ENCODE measurements at places on chromosomes 5 and 9.

DNA sequence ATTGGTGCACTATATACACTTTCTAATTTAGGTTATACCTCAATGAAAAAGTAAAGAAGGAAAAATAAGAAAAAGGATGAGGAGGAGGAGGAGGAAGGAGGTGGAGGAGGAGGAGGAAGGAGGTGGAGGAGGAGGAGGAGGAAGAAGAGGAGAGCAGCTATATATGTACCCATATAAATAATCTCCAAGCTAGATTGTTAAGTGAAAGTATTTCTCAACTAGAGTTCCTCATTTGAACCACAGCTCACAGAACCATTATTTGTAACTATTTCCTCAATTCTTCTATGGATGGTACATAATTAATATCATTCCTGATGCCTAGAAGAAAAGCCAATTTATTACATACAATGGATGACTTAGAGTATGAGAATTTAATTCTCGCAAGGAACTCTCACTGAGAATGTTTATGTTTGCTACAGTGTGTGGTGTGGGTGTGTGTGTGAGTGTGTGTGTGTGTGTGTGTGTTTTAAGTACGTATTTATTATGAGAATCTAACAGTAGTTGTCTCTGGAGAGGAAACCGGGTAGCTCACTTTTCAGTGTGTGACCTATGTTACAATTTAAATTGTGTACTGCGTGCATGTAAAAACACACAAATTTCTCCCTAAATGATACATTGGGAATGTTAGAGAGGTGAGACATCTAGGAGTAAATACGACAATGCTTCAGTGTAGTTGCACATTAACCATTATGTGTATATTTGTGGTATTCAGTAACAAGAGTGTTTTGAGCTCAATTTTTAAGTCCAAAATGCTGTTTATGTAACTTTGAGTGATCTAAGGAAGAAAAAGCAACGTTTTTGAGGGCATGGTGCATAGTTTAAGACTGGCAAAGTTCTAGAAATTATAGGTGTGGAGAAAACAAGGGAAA, 20.2 kb upstream of the NREP start:
- no peak overlapping the region for H3K4me3 ChIP-seq
- H3K27ac ChIP-seq, result no peak overlapping the region
- peaks cover 17% of the 10 kb centered on the region for H3K27me3 ChIP-seq
- no peak for DNase-seq
- no peaks in the 10 kb centered on the region for H3K36me3 ChIP-seq
- H3K4me1 ChIP-seq, result no peaks in the 10 kb centered on the region

DNA sequence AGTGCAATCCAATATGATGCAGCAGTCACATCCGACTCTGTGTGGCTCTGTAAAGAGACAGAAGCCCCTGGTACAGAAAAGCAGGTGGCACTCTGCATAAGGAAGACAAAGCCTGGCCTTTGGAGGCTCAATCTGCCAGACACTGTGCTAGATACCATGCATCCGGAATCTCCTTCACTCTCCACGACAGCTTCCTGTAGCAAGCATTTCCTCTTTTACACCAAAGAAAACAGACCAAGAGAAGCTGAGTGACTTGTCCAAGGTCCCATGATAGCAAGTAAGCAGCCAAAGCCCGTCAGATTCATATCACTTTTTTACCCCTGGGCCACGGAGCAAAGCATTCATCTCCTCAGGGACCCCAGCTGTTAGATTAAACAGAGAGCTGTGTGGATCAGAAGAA, 64.2 kb upstream of the SMIM23 start:
- no peak overlapping the region for H3K27ac ChIP-seq
- H3K4me3 ChIP-seq, result no peak overlapping the region
- no peaks in the 10 kb centered on the region for H3K36me3 ChIP-seq
- no peak for DNase-seq

- no peaks in the 10 kb centered on the region for H3K36me3 ChIP-seq
- no peak overlapping the region for H3K27ac ChIP-seq
- no peaks in the 10 kb centered on the region for H3K4me1 ChIP-seq
- no peaks in the 10 kb centered on the region for H3K27me3 ChIP-seq
- no peak overlapping the region for H3K4me3 ChIP-seq
Observed at GRCh38 chr9:118929287-118929686, 439.9 kb downstream of the BRINP1 start.

GRCh38 chr5:10201223-10201868, 48.3 kb downstream of the ATPSCKMT start:
- H3K4me3 ChIP-seq, result no peak overlapping the region
- no peaks in the 10 kb centered on the region for H3K27me3 ChIP-seq
- H3K36me3 ChIP-seq, result peaks cover 2% of the 10 kb centered on the region
- no peak for DNase-seq
- H3K4me1 ChIP-seq, result no peaks in the 10 kb centered on the region

DNA sequence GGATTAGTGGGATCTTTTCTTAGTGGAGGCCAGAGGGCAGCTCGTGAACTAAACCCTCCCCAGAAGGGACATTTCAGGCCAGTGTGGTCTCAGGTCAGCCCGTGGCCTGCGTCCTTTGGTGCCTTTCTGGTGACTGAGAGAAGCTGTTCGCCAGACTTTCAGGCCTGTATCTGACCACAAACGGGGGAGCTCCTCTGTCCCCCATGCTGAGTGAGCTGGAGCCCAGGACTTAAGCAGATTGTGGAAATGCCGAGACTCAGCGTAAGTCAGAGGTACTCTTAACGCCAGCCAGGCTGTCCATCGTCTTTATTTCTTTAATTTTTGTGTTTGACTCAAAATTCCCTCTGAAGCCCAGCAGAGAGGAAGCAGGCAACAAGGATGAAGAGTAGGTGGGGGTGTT, 54.8 kb upstream of the NCS1 start:
- H3K4me3 ChIP-seq, result no peak overlapping the region
- H3K27ac ChIP-seq, result peak overlapping the region; percentile 43
- DNase-seq, result no peak
- H3K27me3 ChIP-seq, result no peaks in the 10 kb centered on the region

DNA sequence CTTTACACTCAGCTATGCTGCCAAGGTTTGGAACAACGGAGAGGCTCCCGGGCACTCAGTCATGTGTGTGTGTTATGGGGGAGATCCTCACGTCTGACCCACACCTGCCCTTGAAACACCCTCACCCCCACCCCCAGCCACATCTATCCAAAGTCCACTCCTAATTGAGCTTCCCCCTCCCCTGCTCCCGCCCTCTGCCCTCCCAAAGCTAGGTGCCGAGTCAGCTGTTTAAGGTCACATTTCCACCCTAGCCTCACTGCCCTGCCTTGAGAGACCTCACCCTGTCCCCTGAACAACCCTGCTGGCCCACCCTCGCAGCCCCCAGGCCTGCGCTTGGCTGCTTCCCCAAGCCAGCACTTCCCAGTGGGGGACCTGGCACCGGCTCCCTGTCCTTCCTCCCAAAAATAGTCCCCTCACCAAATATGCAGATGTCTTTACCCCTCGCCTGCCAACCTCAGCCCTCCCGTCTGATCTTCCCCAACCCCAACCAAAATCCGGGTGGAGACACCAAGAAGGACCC, 36.0 kb downstream of the GLDC start:
- H3K4me3 ChIP-seq, result no peak overlapping the region
- H3K27me3 ChIP-seq, result no peaks in the 10 kb centered on the region
- H3K36me3 ChIP-seq, result no peaks in the 10 kb centered on the region
- DNase-seq, result no peak

DNA sequence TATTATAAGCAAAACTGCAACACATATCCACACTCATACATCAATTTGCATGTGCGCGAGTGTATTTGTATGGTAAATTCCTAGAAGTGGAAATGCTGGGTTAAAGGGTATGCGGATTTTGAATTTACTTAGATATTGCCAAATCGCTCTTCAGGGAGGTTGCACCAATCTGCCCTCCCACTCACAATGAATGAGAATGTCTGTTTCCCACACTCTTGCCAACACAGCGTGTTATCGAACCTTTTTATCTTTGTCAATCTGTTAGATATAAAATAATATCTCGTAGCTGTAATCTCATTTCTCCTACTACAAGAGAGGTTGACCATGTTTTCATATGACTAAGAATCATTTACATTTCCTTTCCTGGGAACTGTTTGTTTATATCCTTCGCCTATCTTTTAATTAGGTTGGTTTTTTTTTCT, 35.7 kb downstream of the LHX2 start:
- no peak overlapping the region for H3K4me3 ChIP-seq
- no peaks in the 10 kb centered on the region for H3K4me1 ChIP-seq
- DNase-seq, result no peak
- peaks cover 39% of the 10 kb centered on the region for H3K27me3 ChIP-seq
- no peaks in the 10 kb centered on the region for H3K36me3 ChIP-seq
- no peak overlapping the region for H3K27ac ChIP-seq

DNA sequence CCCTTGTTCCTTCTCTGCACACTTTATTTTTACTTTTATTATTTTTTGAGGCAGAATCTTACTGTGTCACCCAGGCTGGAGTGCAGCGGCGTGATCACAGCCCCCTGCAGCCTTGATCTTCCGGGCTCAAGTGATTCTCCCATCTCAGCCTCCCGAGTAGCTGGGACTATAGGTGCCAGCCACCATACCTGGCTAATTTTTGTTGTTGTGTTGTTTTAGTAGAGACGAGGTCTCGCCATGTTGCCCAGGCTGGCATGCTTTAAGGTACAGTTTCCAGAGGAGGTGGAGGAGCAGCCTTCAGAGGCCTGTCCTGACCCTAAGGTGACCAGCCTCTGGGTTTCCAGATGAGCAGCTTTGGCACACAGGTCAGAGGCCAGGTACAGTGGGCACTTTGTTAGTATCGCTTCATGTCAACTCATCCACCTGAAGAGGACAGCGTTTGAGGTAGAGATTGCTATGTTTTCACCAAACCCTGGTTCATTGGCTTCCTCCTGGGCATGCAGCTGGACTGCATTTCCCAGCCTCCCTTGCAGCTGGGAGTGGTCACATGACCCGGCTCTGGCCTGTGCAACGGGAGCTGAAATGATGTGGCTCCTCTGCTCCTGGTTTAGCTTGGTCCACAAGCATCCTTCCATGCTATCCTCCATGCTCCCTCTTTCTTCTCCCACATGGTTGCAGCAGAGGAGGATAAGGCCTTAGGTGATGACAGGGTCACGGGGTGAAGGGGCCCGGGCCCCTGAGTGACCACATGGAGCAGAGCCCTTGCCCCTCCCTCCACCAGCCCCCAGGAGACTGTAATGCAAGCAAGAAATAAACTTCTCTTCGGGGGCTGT, 139.3 kb upstream of the IER5L start:
- no peaks in the 10 kb centered on the region for H3K36me3 ChIP-seq
- H3K4me1 ChIP-seq, result peaks cover 18% of the 10 kb centered on the region
- no peaks in the 10 kb centered on the region for H3K27me3 ChIP-seq
- no peak overlapping the region for H3K27ac ChIP-seq

- H3K4me1 ChIP-seq, result peaks cover 11% of the 10 kb centered on the region
- H3K4me3 ChIP-seq, result no peak overlapping the region
- H3K27ac ChIP-seq, result no peak overlapping the region
- no peaks in the 10 kb centered on the region for H3K36me3 ChIP-seq
- no peaks in the 10 kb centered on the region for H3K27me3 ChIP-seq
- no peak for DNase-seq
Observed at GRCh38 chr5:154358516-154359220, 87.1 kb upstream of the SAP30L start.

GRCh38 chr9:117095081-117095480, 319.8 kb downstream of the ASTN2 start:
- no peak overlapping the region for H3K4me3 ChIP-seq
- no peak overlapping the region for H3K27ac ChIP-seq
- H3K27me3 ChIP-seq, result no peaks in the 10 kb centered on the region
- no peaks in the 10 kb centered on the region for H3K36me3 ChIP-seq
- no peaks in the 10 kb centered on the region for H3K4me1 ChIP-seq

GRCh38 chr5:180204276-180204819, 4.7 kb downstream of the RASGEF1C start:
- peaks cover 15% of the 10 kb centered on the region for H3K27me3 ChIP-seq
- no peak overlapping the region for H3K4me3 ChIP-seq
- H3K27ac ChIP-seq, result no peak overlapping the region
- peaks cover 5% of the 10 kb centered on the region for H3K4me1 ChIP-seq
- no peaks in the 10 kb centered on the region for H3K36me3 ChIP-seq

DNA sequence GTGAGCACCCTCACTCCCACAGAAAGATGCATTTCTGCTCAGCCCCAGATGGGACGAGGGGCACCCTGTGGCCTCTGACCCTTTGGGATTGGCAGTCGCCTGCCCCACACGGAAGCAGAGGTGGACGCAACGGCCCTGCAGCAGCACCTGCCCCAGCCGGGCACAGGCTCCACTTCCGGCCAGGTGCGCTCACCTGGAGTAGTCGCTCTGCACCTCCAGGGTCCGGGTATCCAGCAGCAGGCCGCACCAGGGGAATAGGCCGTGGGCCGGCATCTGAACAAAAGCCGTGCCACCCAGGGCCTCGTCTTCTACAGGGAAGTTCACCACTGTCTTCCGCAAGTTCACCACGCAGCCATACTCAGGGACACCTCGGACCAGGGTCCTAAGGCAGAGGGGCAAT, 30.7 kb downstream of the TERT start:
- no peak overlapping the region for H3K27ac ChIP-seq
- H3K4me1 ChIP-seq, result peaks cover 12% of the 10 kb centered on the region
- H3K27me3 ChIP-seq, result peaks cover 28% of the 10 kb centered on the region
- H3K4me3 ChIP-seq, result no peak overlapping the region
- DNase-seq, result no peak

DNA sequence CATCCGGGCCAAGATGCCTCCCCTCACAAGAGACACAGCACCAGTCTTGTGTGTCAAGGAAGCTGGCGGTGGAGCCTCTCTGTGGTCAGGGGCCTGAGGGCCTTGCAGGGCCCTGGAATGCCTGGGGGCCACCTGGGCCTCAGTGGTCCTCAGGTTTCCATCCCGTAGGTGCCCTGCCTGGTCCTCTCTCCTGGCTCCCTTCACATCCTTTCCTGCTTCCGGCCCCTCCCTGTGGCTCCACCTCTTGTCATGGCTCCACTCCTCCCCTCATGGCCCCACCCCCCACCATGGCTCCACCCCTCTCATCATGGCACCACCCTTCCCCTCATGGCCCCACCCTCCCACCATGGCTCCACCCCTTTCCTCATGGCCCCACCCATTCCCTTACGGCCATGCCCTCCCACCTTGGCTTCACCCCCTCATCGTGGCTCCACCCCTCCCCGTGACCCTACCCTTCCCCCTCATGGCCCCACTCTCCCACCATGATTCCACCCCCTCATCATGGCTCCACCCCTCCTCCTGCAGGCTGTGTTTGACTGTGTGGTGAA, 175.8 kb downstream of the CACNA1B start:
- no peak overlapping the region for H3K27ac ChIP-seq
- H3K4me1 ChIP-seq, result no peaks in the 10 kb centered on the region
- no peak overlapping the region for H3K4me3 ChIP-seq
- H3K36me3 ChIP-seq, result no peaks in the 10 kb centered on the region
- peaks cover 2% of the 10 kb centered on the region for H3K27me3 ChIP-seq

GRCh38 chr5:15452030-15452429, 48.0 kb upstream of the FBXL7 start:
- no peak overlapping the region for H3K4me3 ChIP-seq
- H3K27me3 ChIP-seq, result no peaks in the 10 kb centered on the region
- H3K4me1 ChIP-seq, result no peaks in the 10 kb centered on the region
- no peak for DNase-seq
- H3K36me3 ChIP-seq, result no peaks in the 10 kb centered on the region

DNA sequence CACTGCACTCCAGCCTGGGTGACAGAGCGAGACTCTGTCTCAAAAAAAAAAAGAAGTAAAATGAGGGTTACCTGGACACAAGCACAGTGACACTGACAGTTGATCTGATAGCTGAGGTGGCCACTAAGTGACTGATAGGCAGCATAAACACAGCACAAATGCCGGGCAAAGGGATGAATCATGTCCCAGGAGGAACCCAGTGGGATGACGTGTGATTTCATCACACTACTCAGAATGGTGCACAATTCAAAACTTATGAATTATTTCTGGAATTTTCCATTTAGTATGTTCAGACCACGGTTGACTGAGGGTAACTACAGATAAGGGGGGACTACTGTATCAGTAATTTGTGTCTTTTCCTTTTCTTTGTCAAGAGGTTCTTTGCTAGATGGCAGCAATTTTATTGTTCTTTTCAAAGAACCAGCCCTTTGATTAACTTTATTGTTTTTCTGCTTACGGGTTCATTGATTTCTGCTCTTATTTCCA, 34.3 kb upstream of the RNF130 start:
- peaks cover 3% of the 10 kb centered on the region for H3K27me3 ChIP-seq
- no peak for DNase-seq
- no peak overlapping the region for H3K27ac ChIP-seq
- H3K4me1 ChIP-seq, result no peaks in the 10 kb centered on the region

Data from activated CD8-positive, alpha-beta T cell treated with anti-CD3 and anti-CD28 coated beads, Interleukin-2, amount 10 ng/mL, durations not matched to agents 7 days and 5 days (primary cell).